ENCODE measurements at places on chromosomes 13 and 19.

DNA sequence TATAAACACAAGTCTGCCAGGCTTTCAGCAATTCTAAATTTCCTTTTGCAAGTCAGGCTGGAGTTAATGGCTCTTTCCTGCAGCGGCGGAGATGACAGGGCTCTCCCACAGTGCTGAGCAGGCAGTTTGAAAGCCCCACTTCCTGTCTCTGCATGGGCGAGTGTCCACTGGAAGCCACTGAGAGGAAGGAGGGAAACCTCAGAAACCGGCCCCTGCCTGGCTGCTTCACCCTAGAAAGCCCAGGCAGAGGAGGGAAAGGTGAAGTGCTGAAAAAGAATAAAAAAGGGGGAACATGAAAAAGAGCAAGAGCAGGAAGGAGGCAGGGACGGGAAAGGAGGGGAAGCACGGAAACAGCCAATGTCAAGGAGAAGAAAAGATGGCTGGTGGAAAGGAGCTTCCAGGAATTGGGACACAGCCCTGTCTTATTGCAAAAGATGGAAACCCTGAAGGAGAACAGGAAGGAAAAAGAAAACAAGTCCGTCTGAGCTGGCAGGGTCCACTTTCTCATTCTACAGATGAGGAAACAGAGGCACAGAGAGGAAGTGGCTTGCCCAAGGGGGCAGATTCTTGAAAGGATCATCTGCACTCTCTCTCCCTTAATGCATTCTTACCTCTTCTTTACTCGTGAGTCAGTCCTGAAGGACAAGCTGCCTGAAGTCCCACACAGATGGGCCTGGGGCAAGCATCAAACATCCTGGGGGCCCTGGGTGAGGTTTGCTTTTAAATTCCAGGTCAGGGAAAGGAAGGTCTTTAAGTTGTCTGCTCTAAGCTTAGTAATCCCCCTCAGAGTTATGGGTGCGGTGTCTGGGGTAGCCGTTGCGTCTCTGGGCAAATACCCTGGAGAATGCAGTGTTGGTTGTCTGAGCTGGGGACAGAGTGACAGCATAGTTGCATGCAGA lies 38.8 kb upstream of the ALOX5AP start:
- no peak for DNase-seq

DNA sequence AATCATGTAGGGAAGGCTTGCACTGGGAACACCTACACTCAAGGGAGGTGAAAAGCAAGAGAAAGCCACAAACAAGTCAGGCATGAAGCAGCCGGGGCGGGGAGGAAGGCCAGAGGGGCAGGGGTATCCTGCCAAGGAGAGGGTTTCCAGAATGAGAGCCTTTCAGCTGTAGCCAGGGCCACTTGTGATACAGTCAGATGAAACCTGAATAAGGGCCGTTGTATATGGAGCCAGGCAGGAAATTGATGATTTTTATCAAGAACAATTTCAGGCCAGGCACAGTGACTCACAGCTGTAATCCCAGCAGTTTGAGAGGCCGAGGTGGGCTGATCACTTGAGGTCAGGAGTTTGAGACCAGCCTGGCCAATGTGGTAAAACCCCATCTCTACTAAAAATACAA lies 4.4 kb downstream of the TRPM4 start:
- no peak for DNase-seq

GRCh38 chr13:95050800-95051615 lies 250.2 kb downstream of the ABCC4 start:
- no peak for DNase-seq

DNA sequence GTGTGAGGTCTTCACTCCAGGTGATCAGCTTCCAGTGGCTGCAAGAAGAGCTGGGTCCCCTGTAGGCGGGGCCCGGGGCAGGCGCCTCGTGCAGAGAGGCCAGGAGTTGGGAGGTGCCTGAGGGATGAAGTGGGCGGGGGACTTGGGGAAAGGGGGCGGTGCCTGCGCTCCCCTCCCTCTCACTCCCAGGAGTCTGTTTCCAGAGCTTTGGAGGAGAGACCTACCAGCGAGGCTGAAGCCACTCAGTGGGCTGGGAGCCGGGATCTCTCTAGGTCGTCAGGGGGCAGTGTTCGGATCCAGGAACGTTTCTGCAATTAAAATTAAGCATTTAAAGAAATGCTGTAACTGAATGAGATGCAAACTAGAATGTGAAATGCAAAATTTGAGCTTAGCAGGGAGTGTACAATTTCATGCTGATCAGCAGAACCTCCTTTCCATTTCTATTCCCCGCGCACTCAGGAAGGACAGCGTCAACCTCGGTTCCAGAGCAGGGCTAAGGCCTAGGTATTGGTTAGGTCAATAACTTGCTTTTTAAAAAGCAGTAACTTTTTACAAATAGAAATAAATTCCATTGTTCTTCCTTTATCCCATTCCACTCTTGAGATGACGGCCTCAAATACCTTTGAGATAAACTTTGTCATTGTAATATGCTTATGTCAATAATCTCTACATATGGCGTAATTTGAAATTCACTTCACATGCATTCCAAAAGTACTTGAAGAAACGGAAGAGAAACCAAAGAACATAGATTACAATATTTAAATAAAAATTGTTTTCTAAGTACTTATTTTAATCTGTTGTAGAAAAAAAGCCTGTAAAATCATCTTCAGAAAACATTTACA lies 11.6 kb downstream of the ZNF160 start:
- no peak for DNase-seq

GRCh38 chr13:23671897-23672296 lies 101.7 kb downstream of the TNFRSF19 start:
- DNase-seq = no peak

- no peak for DNase-seq
These were observed 52.0 kb downstream of the DIAPH3 start for GRCh38 chr13:60111691-60112090.

- DNase-seq = no peak
These were observed 933.4 kb downstream of the SLITRK6 start for GRCh38 chr13:84865783-84866221.

DNA sequence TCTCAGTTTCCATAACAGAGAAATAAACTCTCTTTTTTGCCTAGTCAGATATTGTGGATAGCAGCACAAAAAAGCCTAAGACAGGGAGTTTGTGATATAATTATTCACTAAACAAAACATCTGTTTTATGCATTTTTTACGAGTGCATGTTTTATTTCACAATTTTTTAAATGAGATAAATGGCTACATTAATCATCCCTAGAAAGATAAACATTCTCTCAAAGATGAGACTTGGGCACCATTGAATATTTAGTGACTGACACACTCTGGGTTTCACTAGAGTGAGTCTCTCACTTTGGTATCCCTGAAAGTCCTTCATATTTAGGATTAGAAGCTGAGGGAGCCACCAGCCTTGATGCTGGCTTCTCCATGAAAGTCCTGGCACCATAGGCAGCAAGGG lies 74.3 kb upstream of the LRCH1 start:
- no peak for DNase-seq

DNA sequence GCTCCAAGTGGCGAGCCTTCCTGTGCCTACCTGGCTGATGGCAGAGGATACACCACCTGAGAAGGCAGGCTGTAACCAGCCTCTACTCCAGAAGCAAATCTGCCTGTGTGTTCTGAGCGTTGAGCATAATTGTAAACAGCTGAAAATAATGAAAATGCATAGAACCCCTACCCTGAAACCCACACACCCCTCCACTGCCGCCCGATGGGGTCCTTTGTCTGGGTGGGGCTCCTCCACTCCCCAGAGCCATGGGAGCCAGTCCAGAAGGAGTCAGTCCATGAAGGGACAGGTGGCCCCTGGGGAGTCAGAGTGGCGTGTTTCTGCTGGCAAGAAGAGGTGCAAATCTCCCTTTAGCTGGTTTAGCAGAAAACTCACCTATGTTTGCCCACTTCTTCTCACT lies 8.0 kb upstream of the SOX1 start:
- DNase-seq = no peak

GRCh38 chr13:67763384-67763783 lies 533.2 kb upstream of the PCDH9 start:
- DNase-seq = no peak

DNA sequence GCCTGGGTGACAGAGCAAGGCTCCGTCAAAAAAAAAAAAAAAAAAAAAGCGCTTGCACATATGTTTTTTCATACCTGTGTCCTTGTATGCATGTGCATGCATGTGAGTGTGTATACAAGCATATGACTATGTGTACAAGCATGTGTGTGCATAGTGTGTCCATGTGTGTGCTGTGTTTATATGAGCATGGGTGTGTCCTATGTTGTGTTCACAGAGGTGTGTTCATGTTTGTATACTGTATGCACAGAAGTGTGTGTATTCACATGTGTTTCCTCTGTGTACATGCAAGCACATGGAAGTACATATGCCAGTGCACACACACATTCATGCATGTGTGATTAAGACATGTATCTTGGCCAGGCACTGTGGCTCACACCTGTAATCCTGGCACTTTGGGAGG lies 17.1 kb downstream of the MYO9B start:
- no peak for DNase-seq

GRCh38 chr13:98842070-98842469 lies 89.6 kb upstream of the SLC15A1 start:
- DNase-seq = no peak

DNA sequence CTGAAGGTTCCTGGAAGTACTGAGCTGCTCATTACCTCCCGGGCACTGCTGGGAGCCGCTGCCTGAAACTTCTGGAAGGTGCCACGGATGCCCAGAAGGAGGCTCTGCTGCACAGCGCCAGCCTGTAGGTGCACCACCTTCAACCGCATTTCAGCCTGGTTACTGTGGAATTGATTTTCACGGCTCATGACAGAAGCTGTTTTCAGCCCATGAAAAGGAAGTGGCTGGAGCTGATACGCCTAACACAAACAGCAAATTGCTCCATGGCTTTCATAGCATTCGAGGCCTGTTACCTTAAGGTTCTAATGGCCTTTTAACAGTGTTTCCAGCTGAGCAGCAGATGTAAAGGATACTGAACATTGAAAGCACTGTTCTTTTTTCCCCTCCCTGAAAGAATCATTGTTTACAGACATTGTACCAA lies 22.0 kb downstream of the GPC6 start:
- no peak for DNase-seq

DNA sequence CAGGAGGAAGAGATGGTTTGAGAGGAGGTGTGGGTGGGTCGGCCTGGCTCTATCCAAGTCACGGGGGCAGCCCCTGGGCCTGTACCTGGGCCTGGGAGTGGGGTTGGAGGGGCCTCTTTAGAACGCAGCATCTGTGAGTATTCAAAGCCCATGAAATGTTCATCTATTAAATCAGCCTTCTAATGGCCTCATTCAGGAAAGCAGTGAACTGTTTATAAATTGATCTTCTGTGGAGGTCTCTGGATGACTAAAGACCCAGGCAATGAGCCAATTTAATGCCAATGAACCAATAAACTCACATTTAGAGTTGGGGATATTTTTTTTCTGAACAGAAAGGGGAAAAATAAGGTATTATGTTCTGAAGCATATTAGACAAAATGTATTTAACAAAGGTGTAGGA lies 19.9 kb upstream of the GGACT start:
- DNase-seq = no peak

- DNase-seq = peak; percentile 41
These were observed 3.4 kb downstream of the DMKN start for GRCh38 chr19:35509861-35510625.

- no peak for DNase-seq
These were observed 371.4 kb downstream of the KCNRG start for GRCh38 chr13:50386541-50387050.

- DNase-seq = no peak
These were observed 15.4 kb downstream of the CEBPG start for GRCh38 chr19:33388725-33389420.

DNA sequence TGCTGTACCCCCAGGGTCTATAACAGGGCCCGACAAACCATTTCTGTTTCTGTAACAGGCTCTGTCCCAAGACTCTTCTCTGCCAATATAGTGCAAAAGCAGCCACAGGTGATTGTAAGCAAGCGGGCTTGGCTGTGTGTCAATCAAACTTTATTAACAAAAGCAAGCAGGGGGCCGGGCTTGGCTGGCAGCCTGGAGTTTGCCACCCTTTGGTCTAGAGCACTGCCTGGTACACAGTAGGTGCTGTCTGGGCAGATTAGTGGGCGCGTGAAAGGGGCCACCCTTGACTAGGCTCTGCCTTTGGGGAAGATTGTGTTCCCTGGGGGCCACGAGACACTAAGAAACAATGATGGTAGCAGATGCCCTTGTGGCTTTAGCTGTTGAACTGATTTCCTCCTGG lies 27.4 kb downstream of the CCL25 start:
- DNase-seq = no peak

- no peak for DNase-seq
These were observed 28.2 kb downstream of the GPC6 start for GRCh38 chr13:93254775-93255174.

GRCh38 chr13:77781808-77782207 lies 84.3 kb downstream of the SLAIN1 start:
- no peak for DNase-seq

- no peak for DNase-seq
These were observed 5.3 kb downstream of the ZNF85 start for GRCh38 chr19:20928371-20928770.

DNA sequence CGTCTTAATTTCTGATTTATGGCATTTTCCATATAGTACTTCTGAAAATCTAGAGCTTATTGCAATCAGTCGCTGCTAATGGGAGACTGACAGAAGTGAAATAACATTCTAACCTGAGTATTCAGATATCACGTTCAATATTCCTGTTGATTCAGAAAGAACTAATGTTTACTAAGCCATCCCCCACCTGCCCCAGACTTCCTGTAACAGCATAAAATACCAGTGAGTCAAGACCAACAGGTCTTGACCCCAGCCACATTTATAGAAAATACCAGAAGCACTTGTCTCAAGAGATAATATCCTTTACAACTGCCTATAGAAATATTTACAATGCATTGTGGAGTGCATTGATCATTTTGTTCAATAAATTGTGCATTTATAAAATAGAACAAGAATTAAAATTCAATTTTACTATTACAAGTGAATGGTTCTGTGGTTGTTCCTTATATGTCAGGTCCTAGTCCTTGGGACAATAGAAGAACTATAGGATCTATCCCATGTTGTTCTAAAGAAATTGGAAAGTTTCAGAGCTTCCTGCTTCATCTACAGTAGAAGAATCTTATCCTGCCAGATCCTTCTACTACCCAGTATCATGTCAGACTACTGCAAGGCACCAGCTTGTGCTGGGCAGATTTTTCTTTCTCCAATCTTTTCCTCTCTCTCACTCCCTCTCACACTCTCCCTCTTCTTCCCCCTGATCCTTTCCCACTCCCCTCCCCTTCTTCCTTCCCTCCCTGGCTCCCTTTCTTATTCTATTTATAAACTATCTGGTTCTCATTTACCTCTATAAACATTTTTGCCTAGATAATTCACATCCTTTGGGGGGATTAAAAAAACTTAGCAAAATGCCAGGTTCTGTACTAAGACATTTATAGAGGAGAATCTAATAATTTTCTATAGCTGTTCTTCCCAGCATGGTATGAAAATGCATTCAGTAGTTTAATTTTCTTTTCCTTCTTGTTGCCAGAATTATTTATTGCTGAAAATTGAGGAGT lies 629.9 kb downstream of the DIAPH3 start:
- DNase-seq = no peak

All from stimulated activated CD4-positive, alpha-beta T cell treated with anti-CD3 and anti-CD28 coated beads, TNF-alpha, amount 100 ng/mL, for 24 hours (primary cell).